ENCODE measurements at places on chromosomes 1 and 21.

DNA sequence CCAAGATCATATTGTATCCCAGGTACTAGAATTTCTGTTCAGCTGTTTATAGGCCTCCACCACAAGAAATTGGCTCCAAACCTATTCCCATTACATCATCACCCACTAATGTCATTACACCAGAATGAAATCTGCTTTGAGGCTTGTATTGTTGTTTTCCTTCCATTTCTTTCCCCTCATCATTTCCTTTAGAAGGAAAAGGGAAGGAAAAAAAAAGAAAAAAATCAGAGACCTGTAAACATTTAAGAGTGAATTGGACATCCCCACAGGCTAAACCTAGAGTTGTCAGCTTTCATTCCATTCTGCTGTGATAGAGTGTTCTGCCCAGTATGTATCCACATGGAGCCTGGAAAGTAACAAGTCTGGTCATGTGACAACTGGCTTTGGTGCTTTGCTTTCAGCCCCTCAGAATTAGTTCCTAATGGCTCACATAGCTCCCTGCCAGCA lies 44.6 kb downstream of the NFYC start:
- DNase-seq = no peak

DNA sequence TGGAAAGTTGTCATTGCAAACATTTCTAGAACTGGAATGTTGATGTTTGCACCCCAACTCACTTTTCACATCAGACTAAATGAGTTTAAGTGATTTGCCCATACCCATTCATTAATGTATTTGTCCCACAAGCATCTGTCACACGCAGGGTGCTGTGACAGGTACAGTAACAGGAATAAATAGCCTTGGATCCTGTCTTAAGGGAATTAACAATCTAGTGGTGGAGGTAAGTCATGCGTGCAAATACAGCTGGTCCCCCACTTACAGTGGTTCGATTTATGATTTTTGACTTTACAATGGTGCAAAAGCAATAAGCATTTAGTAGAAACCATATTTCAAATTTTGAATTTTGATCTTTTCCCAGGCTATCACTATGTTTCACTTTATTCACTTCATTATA lies 17.5 kb upstream of the PRDM2 start:
- DNase-seq = no peak

GRCh38 chr1:95229706-95230105 lies 4.3 kb upstream of the RWDD3 start:
- no peak for DNase-seq

DNA sequence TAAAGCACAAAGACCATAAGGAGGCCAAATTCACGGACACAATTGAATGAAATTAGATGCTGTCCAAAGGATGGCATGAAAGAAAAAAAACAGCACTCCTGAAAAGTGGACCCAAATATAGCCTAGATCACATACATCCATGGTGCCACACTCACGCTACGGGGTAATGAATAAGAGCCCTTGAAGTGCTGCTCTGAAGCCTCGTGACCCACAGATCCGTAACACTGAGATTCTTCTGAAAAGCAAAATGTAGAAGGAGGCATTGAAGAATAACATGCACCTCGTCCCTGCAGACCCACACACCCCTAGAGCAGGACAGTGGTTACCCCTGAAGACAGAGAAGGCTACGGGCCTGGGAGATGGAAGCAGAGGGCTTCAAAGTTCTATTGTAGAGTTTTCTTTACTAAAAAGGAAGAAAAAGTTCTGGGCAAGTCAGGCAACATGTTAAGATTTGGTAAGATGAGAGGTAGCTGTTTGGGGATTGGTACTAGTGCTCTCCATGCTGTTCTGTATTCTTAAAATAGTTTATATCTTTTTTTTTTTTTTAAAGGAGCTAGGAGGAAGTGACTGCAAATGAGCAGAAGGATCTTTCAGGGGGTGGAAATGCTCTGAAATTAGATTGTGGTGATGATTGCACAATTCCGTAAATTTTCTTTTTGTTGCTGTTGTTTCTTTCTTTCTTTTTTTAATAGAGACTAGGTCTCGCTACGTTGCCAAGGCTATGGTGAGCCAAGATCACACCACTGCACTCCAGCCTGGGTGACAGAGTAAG lies 4.1 kb upstream of the ITGB2 start:
- no peak for DNase-seq

- no peak for DNase-seq
Measured at GRCh38 chr1:172821609-172822274, 162.8 kb downstream of the FASLG start.

DNA sequence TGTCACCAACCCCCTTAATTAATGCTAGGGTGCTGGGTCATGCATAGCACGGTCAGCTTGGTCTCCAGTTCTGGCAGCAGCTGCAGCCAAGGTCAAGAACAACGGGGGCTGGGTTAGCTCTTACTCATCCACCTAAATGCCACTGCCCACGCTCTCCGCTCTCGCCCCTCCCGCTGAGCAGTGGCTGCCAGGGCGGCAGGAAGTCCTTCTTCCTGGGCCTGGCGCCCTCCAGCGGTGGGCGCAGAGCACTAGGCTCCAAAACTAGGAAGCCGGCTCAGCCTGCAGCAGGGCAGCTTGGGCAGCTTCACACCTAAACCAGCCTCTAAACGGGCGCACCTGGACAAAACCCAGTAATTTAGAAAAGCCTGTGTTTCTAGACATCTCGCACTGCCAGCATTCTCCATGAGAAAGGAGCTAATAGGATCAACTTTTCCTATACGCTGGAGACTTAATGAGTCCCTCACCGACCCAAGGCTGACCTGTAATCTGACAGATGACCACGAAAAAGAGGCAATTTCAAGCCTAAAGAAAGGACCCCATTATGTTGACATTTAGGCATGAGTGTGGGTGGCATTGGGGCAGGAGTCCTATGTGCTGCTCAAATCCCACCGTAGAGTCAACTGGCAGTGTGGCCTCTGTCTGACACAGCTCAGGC lies 78.4 kb upstream of the LRRN2 start:
- peak; percentile 58 for DNase-seq

DNA sequence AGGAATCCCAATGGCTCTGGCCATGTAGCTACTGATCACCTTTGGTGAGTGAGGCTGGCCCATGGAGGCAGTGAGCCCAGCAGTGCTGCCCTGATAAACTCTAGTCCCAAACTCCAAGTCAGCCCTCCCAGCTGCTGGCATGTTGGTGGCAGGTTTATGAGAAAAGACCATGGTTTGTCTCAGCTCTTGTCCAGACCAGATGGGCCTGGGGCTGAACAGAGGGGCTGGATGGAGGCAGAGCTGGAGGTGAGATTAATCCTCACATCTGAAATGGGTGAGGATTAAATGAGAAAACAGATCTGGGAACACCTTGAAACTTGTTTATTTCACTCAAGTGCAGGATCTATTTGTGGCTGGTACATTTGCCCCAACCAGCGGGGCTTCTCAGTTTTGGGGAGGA lies 3.2 kb downstream of the TMEM269 start:
- DNase-seq = no peak

DNA sequence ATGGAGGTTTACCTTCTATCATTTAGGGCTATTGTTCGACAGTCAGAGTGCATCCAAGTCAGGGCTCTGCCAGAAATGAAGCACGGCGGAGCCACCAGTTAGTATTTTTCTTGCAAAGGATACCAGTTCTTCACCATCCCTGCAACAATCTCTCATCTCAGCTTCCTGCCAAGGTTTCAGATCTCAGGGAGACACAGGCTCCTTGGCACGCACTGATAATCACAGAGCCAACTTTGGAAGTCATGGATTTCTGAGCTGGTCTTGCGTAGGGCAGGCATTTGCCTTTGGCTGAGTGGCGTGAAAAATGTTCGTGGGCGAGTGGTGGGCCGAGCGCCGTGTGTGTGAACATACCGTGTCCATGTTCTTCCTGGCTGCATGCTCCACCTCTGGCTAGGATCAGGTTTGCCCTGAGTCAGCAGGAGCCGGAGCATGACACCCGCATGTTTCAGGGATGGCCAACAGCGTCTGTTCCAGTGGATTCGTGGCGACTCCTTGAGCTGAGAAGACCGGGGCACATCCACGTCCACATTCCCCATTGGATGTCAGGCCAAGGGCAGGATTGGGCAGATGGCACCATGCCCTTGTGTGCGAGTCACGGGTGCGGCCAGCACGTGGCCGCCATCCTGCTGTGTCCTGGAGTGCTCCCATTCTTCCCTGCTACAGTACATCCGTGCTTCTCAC lies 118.5 kb upstream of the C1orf174 start:
- DNase-seq = no peak

- no peak for DNase-seq
Measured at GRCh38 chr1:192766009-192766625, 42.7 kb upstream of the RGS2 start.

- DNase-seq = peak; percentile 6
Measured at GRCh38 chr1:50368179-50369007, 54.9 kb downstream of the DMRTA2 start.

DNA sequence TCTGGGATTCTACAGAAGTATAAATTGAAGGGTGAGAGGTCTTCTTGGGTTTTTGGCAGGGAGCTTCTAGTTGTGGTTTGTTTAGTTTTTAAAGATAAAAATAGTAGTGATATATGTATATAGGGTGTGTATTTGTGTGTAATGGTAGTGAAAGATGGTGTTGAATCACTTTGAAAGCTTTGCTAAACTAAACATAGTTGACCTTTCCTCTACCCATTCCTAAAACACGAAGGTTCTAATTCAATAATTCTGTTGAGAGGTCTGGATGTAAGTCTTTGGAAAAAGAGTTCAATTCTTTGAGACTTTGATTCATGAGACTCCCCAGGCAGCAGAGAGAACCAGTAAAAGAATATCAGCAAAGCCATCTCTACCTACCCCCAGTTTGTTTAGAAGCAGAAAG lies 247.9 kb upstream of the DUSP10 start:
- DNase-seq = no peak

- no peak for DNase-seq
Measured at GRCh38 chr1:197451381-197451780, 183.3 kb downstream of the CRB1 start.

DNA sequence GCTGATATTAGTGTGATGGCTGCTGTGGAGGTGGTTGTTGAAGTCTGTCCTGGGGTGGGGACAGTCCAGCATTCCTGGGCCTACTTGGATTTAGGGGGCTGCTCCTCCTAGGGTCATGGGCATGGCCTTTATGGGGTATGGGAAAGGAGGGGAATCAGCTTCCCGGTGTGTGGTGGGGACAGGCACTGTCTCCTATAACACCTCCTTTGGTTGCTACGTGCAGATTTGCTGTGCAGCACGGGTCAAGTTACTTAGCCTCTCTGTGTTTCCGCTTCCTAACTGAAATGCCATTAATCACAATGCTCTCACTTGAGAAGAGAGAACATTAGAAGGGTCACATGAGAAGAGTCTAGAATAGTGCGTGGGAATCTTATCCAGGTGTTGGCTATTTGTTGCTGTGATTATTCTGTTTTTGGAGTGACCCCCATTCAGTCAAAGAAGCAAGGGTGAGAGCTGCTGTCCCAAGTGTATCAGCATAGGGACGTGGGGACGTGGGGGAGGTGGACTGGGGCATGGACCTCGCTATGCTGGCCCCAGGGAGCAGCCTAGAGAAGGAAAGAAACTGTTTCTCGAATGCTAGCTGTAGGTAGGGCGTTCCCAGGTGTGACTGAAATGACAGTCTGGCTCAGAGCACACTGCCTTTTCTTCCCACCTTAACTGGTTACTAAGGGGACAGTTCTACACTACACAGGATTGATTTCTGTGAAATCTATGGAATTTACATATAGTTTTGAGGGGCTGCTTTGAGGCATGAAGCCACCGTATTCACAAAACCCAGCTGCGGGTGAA lies 19.9 kb downstream of the SOX13 start:
- no peak for DNase-seq

GRCh38 chr1:15152318-15153183 lies 996 bp upstream of the TMEM51 start:
- no peak for DNase-seq

DNA sequence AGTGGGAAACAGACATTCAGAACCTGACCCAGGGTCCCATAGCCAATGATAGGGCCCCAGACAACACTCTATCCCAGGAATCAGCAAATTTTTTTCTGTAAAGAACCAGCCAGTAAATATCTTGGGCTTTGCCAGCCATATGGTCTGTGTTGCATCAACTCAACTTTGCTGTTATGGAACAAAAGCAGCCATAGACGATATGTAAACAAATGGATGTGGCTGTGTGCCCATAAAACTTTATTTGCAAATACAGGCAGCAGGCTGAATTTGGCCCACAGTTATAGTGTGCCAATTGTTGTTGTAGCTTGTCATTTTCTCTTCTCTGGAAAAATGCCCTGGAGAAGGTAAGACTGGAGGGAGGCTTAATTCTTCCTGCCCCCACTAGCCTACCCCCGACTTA lies 431.1 kb upstream of the VAMP3 start:
- no peak for DNase-seq

DNA sequence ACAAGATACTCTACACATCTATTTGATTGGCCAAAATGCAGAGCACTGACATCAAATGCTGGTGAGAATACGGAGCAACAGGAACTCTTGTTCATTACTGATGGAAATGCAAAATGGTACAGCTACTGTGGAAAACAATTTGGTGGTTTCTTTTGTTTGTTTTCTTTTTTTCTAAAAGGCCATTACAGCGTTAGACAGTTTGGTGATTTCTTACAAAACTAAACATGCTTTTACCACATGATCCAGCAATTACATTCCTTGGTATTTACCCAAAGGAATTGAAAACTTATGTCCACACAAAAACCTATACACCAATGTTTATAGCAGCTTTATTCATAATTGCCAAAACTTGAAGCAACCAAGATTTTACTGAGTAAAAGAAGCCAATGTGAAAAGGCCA lies 66.4 kb upstream of the FBXO28 start:
- no peak for DNase-seq

GRCh38 chr1:228288536-228289238 lies 80.8 kb downstream of the OBSCN start:
- DNase-seq = no peak

DNA sequence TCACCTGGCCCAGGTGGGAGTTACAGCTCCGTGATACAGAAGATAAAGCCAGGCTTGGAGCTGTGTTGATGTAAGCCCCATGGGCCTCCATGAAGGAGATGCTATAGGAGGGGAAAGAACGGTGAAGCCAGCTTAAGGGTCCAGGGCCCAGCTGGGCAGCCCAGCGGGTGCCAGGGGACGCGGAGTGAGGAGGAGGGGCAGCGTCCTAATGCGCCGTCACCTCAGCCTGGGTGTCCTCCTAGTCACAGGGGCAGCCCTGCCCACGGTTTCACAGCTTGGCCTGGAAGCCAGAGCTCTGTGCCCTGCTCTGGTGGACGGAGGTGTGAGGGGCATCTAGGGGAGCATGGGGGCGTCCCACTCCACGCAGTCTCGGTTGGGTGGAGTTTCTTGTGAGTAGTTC lies 52.7 kb upstream of the TTC34 start:
- DNase-seq = no peak

- DNase-seq = no peak
Measured at GRCh38 chr1:235516862-235517446, 12.7 kb upstream of the B3GALNT2 start.
